ENCODE measurements at places on chromosomes 2 and 18.

DNA sequence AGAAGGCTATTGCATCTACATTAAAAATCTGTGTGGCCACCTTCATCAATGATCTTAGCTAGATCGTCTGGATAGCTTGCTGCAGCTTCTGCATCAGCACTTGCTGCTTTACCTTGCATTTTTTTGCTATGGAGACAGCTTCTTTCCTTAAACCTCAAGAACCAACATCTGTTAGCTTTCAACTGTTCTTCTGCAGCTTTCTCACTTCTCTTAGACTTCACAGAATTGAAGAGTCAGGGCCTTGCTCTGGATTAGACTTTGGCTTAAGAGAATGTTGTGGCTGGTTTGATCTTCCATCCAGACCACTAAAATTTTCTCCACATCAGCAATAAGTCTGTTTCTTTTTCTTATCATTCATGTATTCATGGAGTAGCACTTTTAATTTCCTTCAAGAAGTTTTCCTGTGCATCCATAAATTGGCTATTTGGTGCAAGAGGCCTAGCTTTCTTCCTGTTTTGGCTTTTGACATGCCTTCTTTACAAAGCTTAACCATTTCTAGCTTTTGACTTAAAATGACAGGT is 54.4 kb upstream of the MAP4K4 start:
- no peak for DNase-seq

- DNase-seq: no peak
These were observed 99.9 kb downstream of the CLIP4 start for GRCh38 chr2:29215073-29215472.

GRCh38 chr18:9738266-9738969 is 30.3 kb downstream of the RAB31 start:
- no peak for DNase-seq

- no peak for DNase-seq
These were observed 525.5 kb downstream of the IRS1 start for GRCh38 chr2:226274143-226274542.

DNA sequence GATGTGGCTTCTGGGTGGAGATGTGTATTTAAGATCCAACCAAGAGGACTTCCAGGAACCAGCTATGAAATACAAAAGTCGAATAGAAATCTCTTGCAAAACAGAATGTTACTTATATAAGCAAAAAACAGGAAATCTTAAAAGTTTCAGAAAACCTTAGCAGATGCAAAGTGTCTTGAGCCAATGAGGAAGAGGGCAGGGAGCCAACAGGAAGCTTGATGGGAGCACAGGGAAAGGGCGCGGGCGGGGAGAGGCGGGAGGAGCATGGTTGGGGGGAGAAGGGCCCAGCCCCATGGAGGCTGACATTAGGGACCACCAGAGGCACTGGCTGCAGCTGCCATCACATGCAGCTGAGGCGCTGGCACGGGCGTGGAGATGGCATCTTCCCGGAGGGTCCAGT is 203.3 kb downstream of the SNTG2 start:
- no peak for DNase-seq

DNA sequence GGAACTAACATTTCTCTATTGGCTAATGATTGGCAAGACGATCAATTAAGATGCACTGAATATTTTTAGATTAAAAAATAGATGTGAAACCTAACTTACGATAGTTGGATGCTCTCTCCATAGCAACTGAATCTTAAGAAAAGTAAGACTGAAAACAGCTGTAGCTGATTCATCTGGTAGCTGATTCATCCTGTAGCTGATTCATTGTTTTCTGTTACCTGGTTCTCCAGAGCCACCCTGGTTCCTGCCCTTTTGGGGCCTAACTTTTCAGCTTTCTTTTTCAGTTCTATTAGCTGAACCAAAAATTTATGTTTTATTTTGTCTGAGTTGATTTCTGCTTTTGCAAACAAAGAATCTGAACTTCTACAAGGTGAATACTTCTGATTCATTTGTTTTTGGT is 22.7 kb upstream of the SPR start:
- no peak for DNase-seq

DNA sequence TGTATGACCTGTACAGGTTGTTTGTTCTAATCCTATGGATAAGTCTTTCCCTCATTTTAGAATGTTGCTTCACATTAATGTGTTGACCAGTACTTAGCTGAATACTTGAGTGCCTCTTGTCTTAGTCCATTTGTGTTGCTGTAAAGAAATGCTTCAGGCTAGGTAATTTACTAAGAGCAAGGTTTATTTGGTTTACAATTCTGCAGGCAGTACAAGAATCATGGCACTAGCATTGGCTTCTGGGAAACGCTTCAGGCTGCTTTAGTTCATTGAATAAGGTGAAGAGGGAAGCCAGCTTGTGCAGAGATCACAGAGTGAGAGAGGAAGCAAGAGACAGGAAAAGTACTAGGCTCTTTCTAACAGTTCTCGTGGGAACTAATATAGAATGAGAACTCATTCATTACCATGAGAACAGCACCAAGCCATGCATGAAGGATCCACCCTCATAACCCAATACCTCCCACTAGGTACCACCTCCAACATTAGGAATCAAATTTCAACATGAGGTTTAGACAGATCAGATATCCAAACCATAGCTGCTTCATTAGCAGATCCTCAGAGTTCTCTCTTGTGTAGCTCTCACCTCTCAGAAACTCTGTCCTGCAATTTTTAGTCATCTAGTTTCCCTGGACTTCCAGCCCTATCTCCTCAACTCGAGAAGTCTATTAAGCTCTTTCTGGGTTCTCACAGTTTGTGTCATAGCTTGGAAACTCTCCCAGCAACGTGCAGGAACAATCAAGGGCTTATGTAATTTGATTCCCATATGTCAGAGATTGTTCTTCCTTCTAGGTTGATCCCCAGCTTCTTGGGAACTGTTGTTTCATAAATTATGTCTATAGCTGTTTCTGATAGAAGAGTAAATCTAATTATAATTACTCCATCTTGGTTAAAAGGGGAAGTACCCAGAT is 2082.3 kb upstream of the CELF4 start:
- DNase-seq: no peak

GRCh38 chr18:51279367-51279984 is 82.0 kb upstream of the MEX3C start:
- DNase-seq: no peak

DNA sequence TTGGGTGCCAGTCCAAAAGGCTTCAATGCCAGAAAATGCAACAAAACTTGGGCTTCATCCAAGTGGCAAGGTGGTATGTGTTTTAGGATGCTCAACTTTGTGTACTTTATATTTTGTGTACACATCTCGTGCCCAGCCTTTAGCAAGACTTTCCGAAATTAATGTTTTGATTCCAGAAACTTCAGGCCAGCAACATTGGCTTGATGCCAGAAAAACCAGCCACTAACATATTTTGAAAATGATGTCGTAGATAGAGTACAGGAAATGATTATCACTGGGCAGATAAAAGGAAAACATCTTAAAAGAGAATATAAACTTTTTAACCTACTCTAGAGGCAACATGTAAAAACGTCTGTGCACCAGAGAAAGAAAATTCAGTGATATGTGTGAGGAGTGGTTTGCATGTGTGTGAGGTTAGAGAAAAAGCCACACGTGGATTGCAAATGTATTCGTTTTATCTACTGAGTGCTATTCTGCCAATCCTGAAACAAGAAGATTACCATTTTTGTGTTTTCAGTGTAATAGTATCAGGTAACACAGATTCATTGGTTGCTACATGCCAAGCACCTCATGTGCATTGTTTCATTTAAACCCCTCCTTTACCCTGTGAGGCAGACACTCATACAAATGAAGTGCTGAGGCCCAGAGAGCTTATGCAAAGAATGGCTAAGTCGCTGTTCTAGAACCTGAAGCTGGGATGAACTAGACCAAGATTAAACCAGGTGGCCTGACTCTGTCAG is 264.8 kb downstream of the C1D start:
- DNase-seq: no peak

DNA sequence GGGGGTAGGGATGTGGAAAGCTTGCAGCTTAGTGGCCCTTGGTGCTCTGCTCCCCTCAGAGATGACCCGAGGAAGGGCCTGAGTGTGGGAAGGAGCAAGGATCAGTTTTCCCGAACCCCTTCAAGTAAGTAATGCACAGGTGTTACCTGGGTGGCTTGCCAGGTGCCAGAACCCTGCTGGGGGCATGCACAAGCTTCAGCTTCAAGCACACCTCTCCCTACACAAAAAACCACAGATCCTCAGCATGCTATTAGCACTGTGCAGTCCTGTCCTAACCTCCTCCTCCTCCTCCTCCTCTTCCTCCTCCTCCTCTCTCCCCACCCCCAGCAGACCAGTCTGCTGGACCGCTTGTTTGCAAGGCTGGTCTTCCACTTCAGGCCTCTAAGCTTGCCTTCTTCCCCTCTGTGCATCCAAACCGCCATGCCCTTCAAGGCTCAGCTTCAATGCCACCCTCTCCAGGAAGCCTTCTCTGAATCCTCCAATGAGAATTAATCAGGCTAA is 114.8 kb downstream of the ACAA2 start:
- DNase-seq: no peak

DNA sequence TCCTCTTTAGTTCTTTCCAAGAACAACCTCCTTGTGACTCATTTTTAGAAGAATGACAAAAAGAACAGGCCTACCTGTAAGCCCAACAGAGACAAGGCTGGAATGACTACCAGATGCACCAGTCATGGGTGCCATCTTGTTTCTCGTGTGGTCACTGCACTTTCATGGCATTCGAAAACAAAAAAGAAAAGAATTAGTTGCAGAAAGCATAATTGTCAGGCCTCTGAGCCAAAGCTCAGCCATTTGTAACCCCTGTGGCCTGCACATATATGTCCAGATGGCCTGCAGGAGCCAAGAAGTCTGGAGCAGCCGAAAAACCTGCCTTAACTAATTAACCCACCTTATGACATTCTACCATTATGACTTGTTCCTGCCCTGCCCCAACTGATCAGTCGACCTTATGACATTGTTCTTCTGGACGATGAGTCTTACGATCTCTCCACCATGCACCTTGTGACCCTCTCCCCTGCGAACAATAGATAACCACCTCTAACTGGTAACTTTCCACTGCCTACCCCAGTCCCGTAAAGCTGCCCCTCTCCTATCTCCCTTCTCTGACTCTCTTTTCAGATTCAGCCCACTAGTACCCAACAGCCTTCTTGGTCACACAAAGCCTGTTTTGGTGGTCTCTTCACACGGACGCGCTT is 13.9 kb upstream of the BUB1 start:
- DNase-seq: no peak

DNA sequence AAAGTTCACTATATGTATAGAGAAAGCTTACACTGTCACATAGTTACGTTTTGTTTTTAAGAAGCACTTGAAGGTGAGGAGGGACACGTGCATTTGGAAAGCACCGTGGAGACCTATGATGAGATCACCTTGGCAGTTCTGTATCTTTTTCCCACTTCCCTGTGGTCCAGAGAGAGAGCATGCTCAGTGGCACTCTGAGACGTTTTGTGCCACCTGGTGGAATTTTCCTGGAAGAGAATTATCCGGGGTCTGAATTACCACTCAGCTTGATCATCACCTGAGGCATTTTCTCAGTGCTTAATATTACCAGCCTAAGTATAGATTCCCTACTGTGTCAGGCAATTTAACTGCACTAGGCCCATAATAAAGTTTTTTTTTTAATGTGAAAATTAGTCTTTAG is 469.4 kb upstream of the SMIM21 start:
- DNase-seq: no peak

- DNase-seq: no peak
These were observed 58.1 kb downstream of the MYO3B start for GRCh38 chr2:170235860-170236679.

DNA sequence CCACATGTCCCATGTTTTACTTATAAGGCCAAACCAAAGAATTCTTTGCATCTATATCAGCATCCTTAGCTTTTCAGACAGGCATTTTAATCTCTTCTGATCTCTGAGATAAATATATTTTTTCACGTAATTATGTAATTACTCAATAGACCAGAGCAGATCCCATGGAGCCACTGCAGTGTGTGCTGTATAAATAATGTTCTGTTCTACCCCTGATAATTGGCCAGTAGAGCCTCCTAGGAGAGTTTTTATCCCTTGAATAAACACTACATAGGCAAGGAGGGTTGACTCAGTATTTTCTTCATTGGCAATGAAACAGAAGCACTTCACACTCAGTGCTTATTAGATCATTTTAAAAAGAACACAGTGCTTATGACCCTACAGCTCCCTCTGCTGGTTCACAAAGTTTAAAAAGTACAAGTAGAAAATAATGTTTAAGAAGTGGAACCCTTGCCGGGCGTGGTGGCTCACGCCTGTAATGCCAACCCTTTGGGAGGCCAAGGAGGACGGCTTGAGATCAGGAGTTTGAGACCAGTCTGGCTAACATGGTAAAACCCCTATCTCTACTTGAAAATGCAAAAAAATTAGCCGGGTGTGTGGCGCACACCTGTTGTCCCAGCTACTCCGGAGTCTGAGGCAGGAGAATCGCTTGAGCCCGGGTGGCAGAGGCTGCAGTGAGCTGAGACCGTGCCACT is 91.9 kb downstream of the PPP1R1C start:
- DNase-seq: no peak

DNA sequence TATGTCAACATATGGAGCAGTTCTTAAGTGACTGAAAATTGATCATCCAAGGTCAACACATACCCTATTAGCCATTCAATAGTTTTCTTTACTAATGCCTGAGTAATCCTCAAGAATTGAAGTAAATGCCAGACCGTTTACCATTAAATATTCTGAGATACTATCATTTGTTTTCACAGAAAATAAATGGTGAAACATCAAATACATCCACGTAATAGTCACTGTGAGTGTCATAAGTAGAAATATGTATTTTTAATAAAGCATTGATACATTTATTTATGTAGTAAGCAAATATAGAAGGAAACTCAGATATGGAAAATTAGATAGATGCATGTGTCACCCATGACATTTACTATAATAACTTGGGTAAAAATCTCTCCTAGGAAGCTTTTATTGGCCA is 927.8 kb upstream of the NRXN1 start:
- DNase-seq: no peak

- no peak for DNase-seq
These were observed 270.0 kb upstream of the GYPC start for GRCh38 chr2:126385983-126386382.

DNA sequence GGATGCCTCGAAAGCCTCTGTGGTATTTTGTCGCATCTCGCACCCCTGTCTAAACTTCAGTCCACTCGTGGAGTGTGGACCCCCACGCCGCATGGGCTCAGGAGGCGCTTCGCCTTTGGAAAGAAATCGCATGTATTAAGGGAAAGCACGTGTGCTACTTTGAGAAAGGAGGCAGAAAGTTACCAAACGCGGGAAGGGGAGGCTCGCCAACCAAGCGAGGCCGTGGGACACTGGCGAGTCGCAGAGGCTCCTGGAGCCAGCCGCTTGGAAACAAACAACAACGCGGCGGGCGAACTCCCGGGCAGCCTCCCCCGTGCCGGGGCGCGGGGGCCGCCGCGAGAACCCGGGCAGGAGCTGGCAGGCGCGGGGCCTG is 455 bp upstream of the AGAP1 start:
- DNase-seq: no peak

DNA sequence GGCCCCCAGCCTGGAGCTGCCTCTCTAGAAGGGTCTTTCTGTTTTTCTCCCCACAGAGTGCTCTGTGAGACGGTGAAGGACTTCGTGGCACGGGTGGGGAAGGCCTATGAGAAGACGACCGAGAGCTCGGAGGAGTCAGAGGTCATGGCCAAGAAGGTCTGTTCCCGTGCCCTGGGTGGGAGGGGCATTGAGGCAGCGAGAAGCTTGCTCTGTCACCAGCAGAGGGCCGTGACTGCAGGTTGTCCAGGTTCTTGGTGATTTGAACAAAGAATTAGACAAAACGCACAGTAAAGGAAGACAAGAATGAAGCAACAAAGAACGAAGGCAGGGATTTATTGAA is 93.9 kb downstream of the DGKD start:
- no peak for DNase-seq
